SJCRH30 (cell line): ENCODE measurements at places on chromosomes 4 and X.
A peak's percentile ranks its signal among the peaks of the same experiment; 100 is the strongest.

DNA sequence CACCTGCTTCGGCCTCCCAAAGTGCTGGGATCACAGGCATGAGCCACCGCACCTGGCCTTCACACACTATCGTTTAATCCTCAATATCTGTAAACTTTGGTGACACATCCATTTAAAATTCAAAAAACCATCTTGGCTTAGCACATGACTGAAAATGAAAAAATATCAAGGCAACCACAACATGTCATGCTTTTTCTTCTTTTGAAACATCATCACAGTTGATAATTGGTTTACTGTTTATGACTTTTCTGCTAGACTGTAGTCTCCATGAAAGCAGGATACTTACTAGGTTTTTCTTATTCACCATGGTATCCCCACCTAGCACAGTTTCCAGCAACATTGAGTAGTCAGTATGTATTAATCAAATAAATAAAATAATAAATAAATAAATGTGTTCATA lies 11.0 kb downstream of the GNRHR start:
- no peak for DNase-seq

GRCh38 chr4:184028561-184029374 lies 123.7 kb downstream of the STOX2 start:
- DNase-seq: no peak

DNA sequence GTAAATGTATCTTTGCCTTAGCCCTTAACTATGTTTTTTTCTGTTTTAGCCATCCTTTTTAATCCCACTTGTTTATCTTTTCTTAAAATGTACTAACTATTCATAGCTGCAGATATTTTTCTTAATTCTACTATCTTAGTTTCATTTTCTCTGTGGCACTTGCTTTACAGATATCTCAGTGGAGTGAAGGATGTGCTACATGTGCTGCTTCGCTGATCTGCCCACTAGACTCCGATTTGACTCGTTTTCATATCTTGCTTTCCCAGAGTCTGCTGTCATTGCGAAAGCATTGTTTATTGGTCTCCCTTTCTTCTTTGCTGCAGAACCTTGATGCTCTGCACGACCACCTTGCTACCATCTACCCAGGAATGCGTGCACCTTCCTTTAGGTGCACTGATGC lies 30.6 kb downstream of the GUCY1B1 start:
- no peak for DNase-seq

DNA sequence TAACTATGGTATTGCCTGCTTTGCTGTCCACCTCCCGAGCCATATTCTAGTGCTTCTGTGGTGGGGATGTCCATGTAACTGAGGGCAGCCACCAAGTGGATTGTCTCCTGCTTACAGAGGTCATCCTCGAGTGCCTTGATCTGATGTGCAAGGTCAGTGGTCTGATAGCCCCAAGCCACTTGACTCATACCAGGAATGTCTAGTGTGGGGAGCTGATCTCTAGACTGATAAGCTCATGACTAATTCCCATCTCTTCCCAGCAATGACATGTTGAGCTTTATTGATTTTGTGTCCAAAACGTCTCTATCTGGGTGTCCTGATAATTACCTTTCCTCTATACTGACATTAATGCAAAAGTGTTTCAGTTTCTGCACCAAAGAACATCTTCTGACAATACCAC lies 168.4 kb upstream of the WDR1 start:
- no peak for DNase-seq

GRCh38 chr4:62399242-62399641 lies 1199.1 kb downstream of the ADGRL3 start:
- no peak for DNase-seq

GRCh38 chr4:186266729-186267456 lies 904 bp downstream of the F11 start:
- DNase-seq: peak; percentile 73
